ENCODE measurements at places on chromosomes 7 and 10. TPM values are rescaled to one million over a fixed set of nuclear protein-coding genes. Genes with fewer than 3 reads are reported as not detected.

- H3K4me1 ChIP-seq, result no peaks in the 10 kb centered on the region
- H3K4me3 ChIP-seq, result no peak overlapping the region
Measured at GRCh38 chr7:3436112-3436511, 135.1 kb downstream of the SDK1 start.

GRCh38 chr7:87507446-87507845 is 32.0 kb upstream of the ABCB4 start:
- no peak for DNase-seq
- H3K27ac ChIP-seq, result no peak overlapping the region
- no peaks in the 10 kb centered on the region for H3K4me1 ChIP-seq
- H3K4me3 ChIP-seq, result no peak overlapping the region
- peaks cover 48% of the 10 kb centered on the region for H3K36me3 ChIP-seq
- no peaks in the 10 kb centered on the region for H3K27me3 ChIP-seq

- H3K36me3 ChIP-seq, result no peaks in the 10 kb centered on the region
- H3K4me3 ChIP-seq, result no peak overlapping the region
- no peaks in the 10 kb centered on the region for H3K4me1 ChIP-seq
Measured at GRCh38 chr7:11681461-11681860, 150.5 kb downstream of the THSD7A start.

DNA sequence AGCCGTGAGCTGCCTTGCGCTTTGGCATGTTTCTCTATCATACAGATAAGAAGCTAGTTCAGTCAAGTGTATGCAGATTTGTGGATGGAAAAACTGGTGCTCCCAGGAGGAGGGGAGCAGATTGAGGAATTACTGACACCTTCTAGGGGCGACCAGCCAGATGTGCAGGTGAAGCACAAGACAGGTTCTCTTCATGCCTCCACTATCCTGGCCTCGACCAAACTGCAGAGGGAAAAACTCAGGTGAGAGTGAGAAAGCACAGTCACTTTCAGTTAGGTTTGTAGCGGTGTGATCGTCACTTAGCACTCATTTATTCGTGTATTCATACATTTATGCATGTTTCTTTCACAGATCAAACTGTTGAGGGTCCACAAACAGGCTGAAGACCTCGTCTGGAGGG is 600 bp upstream of the DBNL start:
- H3K4me1 ChIP-seq, result peaks cover 57% of the 10 kb centered on the region
- no peak for DNase-seq
- peak overlapping the region; percentile 70 for H3K4me3 ChIP-seq
- peak overlapping the region; percentile 79 for H3K27ac ChIP-seq
- H3K36me3 ChIP-seq, result no peaks in the 10 kb centered on the region
- H3K27me3 ChIP-seq, result no peaks in the 10 kb centered on the region

GRCh38 chr7:128939861-128940410 is 2.2 kb downstream of the IRF5 start:
- no peaks in the 10 kb centered on the region for H3K27me3 ChIP-seq
- no peaks in the 10 kb centered on the region for H3K36me3 ChIP-seq
- H3K4me3 ChIP-seq, result peak overlapping the region; percentile 29

- H3K27ac ChIP-seq, result no peak overlapping the region
- H3K4me3 ChIP-seq, result no peak overlapping the region
- H3K36me3 ChIP-seq, result no peaks in the 10 kb centered on the region
- no peaks in the 10 kb centered on the region for H3K27me3 ChIP-seq
- DNase-seq, result no peak
- no peaks in the 10 kb centered on the region for H3K4me1 ChIP-seq
Measured at GRCh38 chr7:106326594-106327537, 42.1 kb upstream of the NAMPT start.

DNA sequence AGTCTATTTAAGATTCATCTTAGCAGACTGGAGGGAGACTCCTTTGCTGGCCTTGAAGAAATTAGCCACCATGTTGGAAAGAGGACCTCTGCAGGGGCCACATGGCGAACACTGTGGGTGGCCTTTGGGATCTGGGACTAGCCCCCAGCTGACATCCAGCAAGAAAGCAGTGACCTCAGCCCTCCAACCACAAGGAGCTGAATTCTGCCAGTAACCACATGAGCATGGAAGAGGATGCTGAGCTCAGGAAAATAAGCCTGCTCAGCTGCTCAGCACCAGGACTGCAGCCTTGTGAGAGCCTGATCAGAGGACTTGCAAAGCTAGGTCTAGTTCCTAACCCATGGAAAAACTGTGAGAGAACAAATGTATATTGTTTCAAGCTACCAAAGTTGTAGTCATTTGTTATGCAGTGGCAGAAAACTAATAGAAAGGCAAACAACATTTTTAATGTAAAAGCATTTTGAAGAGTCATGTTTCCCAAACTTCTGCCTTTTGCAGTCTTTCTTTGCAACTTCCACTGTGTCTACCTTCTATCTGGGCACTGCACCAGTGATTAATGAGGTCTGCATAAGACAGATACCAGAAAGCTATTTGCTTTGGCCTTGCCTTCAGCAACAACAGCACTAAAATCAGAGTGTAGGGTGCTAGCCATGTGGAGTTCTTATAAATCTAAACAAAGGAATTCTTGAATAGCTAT is 183.7 kb downstream of the FGFR2 start:
- H3K4me1 ChIP-seq, result no peaks in the 10 kb centered on the region
- no peak overlapping the region for H3K27ac ChIP-seq
- no peak overlapping the region for H3K4me3 ChIP-seq
- H3K27me3 ChIP-seq, result no peaks in the 10 kb centered on the region
- DNase-seq, result no peak

- no peak overlapping the region for H3K4me3 ChIP-seq
- no peak for DNase-seq
- H3K36me3 ChIP-seq, result no peaks in the 10 kb centered on the region
- H3K27me3 ChIP-seq, result no peaks in the 10 kb centered on the region
Measured at GRCh38 chr10:86062647-86063145, 303.9 kb downstream of the GRID1 start.

DNA sequence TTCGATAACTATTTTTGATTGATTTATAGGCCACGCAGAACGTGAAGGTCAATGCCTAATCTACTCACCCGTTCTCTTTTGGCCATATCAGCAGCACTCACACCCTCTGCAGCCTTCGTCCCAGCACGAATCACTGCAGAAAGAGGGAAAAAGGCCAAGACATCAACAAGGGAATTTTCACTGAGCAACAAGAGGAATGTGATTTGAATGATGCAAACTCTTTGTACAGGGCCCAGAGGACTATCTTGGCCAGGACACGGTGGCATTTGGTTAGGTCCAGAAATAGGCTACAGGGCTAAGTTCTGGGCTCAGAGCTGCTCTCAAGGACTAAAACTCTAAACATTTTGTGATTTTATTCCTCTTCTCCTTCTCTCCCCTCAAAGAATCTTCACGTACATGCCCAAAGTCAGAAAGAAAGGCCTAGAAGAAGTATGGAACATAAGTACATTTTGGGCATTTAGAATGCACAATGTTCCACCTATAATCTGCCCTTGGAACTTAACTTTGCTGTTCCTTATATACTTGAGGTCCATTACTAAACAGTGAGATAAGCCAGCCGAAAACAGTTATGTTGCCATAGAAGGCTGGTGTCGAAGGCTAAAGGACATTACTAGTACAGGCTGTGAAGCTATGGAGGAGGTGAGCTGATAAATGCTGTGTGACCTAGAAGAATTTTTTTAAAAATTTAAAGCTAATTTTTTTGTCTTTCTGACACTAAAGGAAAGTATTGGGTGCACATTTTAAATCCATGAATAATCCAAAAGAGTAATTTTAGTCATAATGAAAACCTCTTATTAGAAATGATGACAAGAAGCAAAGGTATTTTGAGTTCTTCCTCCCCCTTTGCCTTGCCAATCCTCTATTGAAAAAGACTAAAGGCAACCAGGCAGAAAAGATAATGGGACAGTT is 20.0 kb downstream of the RBM28 start:
- H3K4me3 ChIP-seq, result no peak overlapping the region
- no peak overlapping the region for H3K27ac ChIP-seq
- DNase-seq, result no peak
- H3K36me3 ChIP-seq, result peaks cover 51% of the 10 kb centered on the region
- no peaks in the 10 kb centered on the region for H3K27me3 ChIP-seq

GRCh38 chr10:112465299-112465883 is 18.4 kb downstream of the VTI1A start:
- H3K36me3 ChIP-seq, result peaks cover 23% of the 10 kb centered on the region
- no peaks in the 10 kb centered on the region for H3K4me1 ChIP-seq
- H3K27me3 ChIP-seq, result no peaks in the 10 kb centered on the region
- no peak overlapping the region for H3K4me3 ChIP-seq
- no peak for DNase-seq

MINDY3 gene
- total RNA-seq, result 48.8 TPM

PRLHR gene
- not detected for total RNA-seq

RBP3 gene
- total RNA-seq, result not detected

SPDYE5 gene
- not detected for total RNA-seq

SLC35G1 gene
- 1.1 TPM for total RNA-seq

Measured in natural killer cell (primary cell).